ENCODE measurements at places on chromosomes 13 and 19.

DNA sequence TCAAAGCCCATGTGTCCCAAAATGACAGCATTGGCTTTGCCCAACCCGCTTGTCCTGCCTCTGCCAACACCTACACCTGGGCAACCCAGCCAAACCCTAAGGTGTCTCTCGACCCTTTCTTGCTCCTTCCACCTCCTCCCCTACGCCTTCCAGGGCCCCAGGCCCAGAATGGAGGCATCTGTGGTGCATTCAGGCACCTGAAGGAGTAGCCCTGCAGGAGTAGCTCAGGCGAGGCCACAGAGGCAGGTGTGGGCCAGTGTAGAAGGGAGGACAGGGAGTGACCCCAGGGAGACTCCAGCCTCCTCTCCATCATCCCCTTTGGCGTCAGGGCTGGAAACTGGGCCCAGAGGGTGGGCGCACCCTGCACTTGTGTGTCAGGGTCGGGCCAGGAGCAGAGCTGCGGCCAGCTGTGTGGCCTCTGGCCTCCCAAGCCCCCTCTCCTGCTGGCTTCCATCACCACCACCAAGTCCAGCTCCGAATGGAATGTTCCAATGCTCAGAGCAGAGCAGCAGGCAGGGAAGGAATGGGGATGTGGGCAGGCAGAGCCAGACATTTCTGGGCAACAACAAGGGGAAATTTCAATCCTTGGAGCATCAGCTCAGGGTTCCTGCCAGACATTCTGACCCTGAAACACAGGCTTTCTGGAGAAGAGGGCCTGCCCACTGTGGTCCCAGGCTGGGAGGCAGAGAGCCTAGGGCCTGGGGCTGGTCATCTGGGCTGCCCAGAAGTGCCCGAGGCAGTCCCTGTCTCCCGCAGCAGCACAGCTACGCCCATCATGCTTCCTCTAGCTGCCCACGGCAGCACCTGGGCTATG, 16.4 kb downstream of the PLEKHF1 start:
- no peak for DNase-seq

DNA sequence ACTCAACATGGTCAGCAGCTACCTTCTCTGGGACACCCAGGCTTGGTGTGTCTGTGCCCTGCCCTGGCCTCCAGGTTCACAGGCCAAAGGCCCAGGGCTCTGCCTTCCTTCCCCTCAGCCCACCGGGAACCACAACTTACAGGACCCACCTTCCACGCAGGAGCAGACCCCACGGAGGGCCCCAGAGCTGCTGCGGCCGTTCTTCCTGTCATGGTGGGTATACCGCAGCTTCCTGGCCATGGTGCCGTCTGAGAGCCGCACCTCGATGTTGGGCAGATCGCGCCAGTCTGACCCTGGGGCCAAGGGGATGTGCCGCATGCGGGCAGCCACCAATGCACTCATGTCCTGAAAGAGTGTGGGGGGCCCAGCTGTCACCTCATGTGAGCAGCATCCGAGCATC, 17.2 kb upstream of the EIF3G start:
- no peak for DNase-seq

- no peak for DNase-seq
These were observed 474 bp downstream of the ARHGEF18 start for GRCh38 chr19:7349231-7349591.

DNA sequence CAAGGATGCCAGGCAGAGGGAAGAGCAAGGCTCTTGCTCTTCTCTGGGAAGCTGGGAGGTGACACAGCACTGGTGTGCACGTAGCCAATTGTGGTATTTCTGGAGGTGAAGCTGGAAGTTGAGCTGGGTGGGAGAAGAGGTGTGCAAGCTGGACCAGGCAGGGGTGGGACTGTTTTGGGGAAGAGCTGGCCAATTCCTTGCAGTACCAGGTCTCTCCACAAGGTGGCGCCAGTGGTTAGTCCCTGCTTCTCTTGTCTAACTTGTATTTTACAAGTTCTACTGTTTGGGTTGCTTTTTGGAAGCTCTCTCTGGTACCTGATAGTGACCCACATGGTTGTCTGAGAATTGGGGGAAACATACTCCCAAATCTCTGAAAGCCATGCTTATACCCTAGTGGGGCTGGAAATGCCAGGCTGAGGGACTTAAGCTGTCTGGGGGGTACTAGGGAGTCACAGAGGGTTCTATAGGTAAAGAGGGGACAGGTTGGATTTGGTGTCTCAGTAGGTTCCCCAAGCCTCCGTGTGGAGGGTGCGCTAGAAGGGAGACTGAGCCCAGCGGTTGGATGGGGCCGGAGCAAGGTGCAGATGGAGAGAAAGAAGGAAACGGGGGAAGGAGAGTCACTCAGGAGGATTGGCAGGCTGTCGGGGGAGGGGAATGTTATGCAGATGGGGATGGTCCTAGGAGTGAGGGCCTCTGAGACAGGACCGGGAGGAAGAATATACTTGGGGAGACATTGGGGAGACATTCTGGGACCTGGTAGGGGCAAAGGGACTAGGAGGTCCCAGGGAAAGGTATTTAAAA, 3.0 kb downstream of the HPN start:
- peak; percentile 77 for DNase-seq

DNA sequence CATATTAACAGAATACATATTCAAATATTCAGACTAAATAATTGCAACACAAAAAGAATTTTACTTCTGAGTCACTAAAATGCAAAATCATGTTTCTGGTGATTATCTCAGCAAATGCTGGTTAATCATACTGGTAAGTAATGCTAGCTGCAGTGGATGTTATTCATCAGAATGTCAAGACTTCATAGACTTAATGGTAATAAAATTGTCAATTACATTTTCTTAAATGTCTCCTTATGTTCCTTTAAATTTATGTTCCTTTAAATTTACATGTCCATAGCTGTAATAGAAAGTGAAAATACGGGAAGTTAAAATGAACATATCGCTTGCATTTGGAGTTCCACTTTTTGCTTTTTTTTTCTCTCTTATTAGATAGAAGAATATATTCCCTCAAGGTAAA, 853.0 kb downstream of the SLITRK6 start:
- DNase-seq = no peak

- DNase-seq = no peak
These were observed 7.1 kb upstream of the KLK14 start for GRCh38 chr19:51089786-51090185.

GRCh38 chr13:113497217-113497616, 6.7 kb upstream of the DCUN1D2 start:
- no peak for DNase-seq

DNA sequence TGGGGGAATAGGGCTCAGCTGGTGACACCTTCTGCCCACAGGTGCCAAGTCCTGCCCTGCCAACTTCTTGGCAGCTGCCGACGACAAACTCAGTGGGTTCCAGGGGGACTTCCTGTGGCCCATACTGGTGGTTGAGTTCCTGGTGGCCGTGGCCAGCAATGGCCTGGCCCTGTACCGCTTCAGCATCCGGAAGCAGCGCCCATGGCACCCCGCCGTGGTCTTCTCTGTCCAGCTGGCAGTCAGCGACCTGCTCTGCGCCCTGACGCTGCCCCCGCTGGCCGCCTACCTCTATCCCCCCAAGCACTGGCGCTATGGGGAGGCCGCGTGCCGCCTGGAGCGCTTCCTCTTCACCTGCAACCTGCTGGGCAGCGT, 2.1 kb downstream of the P2RY11 start:
- no peak for DNase-seq

Data from activated CD4-positive, alpha-beta T cell treated with anti-CD3 and anti-CD28 coated beads, Interleukin-2, amount 50 U/mL, for 48 hours (primary cell).